T-helper 9 cell (primary cell): ENCODE measurements at places on chromosomes 11 and 22.

DNA sequence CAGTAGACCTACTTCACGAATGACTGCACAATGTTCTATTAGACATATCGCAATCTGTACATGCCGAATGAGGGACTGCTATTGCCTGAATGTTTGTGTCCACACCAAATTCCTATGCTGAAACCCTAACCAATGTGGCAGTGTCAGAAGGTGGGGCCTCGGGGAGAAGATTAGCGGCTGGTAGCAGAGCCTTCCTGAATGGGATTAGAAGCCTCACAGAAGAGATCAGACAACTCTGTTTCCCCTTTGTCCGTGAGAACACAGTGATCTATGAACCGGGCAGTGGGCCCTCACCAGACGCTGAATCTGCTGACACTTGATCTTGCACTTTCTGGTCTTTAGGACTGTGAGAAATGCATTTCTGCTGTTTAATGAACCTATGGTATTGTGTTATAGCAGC is 33.1 kb downstream of the LRFN4 start:
- no peak for DNase-seq

- no peak for DNase-seq
These were observed 63.7 kb upstream of the HORMAD2 start for GRCh38 chr22:30016596-30016995.

- DNase-seq = no peak
These were observed 71.9 kb downstream of the LDLRAD3 start for GRCh38 chr11:36015799-36016198.

- peak; percentile 26 for DNase-seq
These were observed 19.3 kb downstream of the MTFP1 start for GRCh38 chr22:30444632-30445437.

DNA sequence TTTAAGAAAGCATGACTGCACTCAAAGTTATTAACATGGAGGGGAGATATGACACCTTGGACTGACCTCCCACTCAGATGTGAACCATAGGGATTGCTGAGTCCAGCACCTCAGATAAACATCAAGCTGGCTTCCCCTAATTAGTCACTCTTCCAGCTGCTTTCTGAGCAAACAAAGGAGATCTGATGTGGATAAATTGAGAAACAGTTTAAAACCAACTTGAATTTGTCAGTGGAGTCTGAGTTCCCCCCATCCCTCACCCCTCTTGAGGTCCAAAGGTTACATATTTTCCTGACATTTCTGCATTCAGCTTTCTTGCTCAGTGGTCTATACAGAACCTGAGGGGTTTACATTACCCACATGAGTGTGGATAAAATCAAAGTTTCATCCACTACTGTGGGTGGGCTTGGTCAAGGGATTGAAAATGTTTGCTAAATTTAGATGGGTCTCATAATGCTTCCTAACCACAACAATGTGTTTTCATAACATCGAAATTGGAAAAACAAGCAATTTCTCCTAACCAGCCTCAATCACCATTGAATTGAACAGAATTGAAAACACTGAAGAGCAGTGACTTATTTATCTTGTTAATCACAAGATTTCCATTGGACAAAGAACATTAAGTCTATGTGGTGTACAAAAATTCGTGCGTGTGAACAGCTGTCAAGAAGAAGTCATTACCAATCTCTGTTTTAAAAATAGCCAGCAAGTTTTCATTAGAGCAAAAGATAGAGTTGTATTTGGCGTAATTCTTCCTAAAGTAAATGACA is 292.3 kb downstream of the METTL15 start:
- no peak for DNase-seq

DNA sequence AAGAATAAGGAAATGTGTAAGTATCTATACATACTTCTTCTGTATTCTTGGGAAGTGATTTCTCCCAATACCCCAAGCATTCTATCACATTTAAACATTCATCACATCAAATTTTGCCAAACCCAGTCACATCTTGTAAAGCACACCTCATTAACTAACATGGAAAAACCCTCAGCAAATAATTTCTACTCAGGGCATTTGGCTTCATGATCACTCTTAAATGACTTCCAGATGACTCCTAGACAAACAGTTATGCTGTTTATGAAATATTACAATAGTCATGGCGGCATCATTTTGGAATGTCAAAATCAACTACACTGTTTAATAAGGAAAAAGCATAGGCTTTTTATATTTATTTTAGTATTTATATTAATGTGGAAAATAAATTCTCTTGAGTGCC is 47.3 kb upstream of the CCDC34 start:
- DNase-seq = no peak

- no peak for DNase-seq
These were observed 519.6 kb downstream of the NTM start for GRCh38 chr11:131889760-131890581.

DNA sequence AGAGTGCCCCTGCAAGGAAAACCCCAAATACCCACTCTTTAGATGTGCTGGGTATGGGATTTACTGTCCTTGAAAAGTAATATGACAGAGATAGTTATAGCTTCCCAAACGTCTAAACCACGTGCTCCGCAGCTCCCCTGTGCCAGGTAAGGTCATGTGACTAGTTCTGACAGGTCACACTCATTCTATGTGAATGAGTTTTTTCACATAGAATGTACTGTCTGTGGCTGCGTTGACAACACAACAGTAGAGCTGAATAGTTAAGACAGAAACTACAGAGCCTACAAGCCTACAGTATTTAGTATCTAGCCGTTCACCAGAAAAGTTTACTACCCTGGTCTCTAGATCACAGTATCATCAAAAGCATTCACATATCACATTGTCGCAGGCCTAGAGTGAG is 236.2 kb downstream of the ETS1 start:
- no peak for DNase-seq

DNA sequence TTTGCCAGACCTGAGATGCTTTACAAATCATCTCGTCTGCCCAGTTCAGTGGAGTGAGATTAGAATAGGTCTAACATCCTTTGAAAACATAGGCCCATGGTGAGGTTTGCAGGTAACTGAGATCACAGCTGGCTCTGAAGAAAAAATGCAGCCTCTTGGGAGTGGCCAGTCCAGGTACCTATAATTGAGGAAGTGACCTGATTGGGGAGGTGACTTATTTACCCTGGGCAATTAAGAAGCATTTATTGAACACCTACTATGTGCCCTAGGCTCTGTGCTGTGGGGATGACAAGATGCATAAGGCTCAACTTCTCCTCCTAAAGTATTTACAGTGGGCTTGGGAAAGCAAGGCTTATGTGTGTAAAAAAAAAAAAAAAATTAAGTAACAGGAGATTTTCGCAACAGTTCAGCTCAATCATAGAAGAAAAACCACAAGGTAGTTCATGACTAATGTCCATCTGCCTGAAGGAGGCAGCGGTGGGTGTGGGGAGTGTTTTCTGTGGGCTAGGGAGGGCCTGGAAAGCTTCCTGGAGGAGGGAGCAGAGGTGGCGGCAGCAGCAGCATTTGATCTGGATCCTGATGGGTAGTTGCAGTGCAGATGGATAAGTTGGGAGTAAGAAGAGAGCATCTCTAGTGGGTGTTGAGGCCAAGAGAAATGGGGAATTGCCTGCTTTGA is 16.1 kb downstream of the MICAL2 start:
- no peak for DNase-seq

- DNase-seq = no peak
These were observed 6.5 kb downstream of the IGLL5 start for GRCh38 chr22:22893891-22894739.

DNA sequence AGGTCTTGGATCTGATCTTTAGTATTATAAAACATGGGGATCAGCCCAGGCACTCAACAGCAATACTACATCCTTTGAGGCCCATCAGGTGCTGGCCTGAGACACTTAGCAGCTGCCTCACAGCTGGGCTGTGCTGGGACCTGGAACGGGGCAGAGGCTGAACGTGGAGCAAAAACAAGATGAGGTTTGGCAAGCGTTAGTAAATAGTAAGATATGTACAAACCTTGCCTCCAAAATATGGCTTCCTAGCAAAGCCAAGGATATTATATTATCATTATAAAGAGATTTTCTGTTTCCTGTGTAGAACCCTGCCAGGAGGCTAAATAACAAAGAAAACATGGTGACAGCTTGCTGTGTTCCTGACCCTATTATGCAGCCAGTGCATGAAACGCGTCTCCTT is 60.0 kb upstream of the SPON1 start:
- DNase-seq = no peak

GRCh38 chr22:36233796-36234195 is 5.5 kb downstream of the APOL2 start:
- no peak for DNase-seq
